ENCODE measurements at places on chromosomes 11 and 22.

- no peak for DNase-seq
Observed at GRCh38 chr11:128926000-128926399, 16.7 kb downstream of the TP53AIP1 start.

DNA sequence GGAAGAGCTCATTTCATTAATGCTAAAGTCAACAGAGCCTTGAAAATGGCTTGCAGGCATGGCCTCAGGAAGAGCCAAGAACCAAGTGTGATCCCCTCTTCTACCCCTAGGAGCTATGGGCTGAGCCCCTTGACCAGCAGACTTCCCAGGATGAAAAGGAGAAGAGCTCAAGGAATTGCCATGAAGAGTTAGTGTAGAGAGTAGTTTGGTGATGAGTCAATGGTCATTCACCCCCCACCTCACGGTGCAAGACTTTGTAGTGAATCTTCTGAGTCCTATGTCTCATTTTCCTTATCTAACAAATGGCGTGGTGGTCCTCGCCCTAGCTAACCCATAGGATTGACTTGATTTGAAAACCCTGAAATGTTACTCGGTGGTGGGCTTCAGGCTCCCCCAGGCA, 422.4 kb upstream of the CADM1 start:
- no peak for DNase-seq

- no peak for DNase-seq
Observed at GRCh38 chr11:80280737-80281136, 839.9 kb upstream of the TENM4 start.

DNA sequence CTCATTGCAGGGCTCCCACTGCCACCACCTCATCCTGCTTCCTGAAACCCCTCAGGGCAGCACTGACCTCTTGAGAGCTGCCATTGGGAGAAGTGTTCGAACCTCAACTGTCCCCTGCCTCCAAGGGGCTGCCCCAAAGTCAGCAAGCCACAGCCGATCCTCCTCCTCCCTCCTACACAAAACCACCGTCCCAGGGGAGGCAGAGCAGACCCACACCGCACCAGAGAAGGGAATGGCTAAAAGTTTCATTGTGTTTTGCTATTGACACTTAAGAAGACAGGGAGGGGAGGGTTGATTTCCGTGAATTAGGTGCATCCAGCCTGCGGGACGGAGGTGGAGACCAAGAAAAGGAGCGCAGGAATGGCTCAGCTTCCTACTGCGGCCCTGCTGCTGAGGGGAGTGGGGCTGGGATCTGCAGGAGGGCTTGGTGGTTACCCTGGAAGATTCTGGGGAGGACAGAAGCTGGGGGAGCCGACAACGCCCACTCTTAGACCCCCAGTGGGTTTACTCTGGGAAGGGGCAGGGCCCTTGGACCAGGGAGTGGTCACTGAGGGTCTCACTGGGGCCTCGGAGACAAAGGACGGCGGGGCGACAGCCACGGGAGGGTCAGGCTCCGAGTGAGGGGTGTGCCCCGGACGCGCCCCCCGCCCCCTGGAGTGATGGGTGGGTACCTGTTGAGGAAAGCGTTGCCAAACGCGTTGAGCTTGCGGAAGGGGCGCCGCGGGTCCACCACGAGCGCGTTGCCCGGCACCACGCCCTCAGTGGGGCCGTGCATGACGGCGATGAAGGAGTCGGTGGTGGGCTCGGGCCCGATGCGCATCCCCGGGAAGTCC, 815 bp downstream of the EHD1 start:
- DNase-seq, result no peak

DNA sequence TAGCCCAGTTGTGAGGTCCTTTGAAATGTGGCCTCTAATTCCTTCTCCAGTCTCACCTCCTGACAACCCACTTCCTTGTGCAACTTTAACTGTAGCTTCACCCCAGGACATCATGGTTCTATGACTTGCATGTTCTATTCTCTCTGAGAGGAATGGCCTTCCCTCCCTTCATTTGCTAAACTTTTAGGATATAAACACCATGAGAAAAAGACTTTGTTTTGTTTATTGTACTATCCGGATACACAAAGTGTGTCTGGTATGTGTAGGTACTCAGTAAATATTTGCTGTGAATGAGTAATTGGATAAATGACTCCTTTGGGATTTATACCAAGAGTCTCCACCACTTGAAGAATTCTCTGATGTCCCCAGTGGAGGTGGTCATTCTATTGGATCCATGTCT, 547.6 kb downstream of the INSC start:
- DNase-seq, result no peak

DNA sequence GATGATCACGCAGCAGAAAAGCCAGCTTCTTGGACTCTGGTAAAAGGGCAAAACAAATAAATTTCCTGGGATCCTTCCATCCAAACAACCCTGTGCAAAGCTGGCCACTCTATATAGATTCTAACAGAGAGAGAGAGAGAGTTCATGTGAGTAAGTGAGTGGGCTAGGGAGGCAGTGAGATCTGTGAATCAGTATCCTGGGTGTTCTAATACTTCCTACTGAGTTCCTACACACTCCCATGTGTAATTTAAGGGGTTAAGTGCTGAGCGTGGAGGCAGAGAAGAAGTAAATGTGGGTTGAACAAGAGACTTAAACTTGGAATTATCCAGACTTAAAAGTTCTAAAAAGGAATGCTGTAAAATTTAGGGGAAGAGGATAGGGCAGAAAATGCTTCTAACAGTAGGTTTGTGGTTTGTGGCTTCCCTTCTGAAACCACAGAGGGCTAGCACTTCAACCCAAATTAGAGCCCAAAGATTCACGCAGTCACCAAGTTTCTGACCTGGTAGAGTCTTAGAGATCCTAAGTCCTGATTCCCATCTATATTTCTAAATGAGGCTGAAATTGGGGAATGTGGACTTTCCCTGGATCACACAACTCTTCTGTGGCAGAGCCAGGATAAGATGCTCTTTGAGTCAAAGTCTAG, 413.9 kb downstream of the TENM4 start:
- DNase-seq, result no peak

- no peak for DNase-seq
Observed at GRCh38 chr11:65898656-65899355, 1.4 kb downstream of the FOSL1 start.

GRCh38 chr22:44723801-44724200, 21.8 kb downstream of the PRR5 start:
- DNase-seq, result no peak

DNA sequence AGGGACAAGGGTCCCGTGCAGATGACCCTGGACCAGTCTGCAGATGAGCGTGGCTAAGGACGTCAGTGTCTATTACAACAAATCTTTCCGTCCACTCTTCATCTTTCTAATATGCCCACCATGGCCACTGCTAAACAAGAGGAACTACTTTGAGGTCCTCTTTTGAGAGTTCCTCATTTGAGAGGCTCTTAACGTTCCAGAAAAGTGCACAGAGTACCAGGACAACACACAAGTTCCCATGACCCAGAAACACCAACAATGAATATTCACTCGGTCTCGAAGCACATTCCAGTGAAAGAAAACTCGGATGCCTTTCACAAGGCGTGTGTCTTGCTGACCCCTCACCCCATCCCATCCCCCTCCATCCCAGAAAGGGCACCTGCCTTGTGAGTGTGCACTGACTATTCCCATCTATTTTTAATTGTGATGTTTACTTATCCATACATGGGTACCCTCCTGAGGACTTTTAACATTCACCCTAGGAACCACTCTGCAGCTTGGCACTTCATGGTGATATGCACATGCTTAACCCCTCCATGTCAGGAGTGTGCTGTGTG, 157.0 kb downstream of the SHANK2 start:
- DNase-seq, result no peak
